AG09319 (cell line): ENCODE measurements at places on chromosomes 16 and 17.

DNA sequence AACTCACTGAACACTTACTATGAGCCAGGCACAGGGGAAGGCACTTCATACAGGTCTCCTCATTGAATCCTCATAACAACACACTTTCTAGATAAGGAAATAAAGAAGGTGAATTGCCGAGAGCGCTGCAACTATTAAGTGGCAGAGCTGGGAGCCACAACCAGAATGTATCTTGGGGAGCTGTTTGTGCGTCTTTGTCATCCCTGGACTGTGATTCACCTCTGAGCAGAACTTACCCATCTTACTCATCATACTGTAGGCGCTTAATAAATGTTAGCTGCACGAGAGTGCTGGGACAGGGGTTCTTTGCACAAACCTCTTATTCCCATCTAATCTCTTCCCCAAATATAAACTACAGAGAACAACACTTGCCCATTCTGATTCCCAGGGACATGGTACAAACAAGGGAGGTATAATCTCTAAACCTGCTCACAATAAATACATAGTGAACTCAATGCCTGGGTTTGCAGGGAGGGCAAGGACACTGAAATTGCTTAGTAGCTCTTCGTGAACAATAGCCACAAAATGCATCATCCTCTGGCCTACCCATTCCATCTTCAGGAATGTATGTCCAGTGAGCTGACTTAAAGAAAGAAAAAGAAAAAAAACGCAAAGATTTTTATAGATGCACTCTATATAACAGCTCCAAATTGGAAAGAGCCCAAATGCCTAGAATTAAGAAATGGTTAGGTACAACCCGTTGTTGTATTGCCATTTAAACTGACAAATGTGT, 43.0 kb downstream of the MYO18A start:
- no peak for DNase-seq

GRCh38 chr16:85279825-85280545, 167.7 kb upstream of the CIBAR2 start:
- no peak for DNase-seq

- no peak for DNase-seq
These were observed 37.5 kb downstream of the ARHGAP17 start for GRCh38 chr16:24977678-24978075.

DNA sequence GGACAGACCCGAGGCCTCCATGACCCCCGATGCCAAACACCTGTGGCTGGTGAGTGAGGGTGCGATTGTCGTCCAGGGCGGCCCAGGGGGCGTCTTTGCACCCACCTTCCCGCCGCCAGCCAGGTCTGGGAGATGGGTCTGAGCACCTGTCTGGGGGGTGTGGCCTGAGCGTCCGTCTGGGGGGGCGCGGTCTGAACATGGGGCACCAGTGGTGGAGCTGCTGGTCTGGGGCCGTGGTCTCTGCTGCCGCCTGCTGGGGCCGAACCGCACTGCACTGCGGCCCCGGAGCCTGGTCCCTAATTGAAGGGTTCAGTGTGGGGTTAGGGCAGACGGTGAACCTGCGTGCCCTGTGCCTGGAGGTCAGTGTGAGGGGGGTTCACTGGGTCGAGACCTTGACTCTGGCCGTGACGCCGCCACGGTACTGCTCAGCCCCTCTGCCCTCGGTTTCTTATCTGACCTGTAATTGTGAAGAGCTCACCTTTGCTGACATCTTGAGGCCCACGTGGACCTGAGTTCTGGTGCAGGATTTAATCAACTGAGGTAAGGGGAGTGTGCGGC, 12.6 kb upstream of the TCF25 start:
- DNase-seq, result no peak

DNA sequence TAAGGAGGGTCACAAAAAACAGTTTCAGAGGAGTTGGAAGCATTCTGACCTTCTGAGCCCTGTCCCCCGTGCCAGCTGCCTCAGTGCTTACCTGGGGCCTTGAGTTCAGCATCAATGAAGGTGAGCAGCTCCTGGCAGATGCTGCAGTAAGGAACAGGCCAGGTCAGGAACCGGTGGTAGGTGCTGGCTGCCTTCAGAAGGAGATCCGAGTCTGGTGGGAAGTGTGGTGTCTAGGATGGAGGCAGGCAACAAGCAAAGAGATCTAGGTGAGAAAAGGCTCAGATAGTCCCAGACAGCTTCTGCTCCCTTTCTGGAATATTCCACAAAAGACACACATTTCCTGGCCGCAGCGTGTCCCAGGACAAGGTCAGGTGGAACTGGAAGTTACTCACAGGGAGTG, 37.2 kb upstream of the PIK3R6 start:
- no peak for DNase-seq

DNA sequence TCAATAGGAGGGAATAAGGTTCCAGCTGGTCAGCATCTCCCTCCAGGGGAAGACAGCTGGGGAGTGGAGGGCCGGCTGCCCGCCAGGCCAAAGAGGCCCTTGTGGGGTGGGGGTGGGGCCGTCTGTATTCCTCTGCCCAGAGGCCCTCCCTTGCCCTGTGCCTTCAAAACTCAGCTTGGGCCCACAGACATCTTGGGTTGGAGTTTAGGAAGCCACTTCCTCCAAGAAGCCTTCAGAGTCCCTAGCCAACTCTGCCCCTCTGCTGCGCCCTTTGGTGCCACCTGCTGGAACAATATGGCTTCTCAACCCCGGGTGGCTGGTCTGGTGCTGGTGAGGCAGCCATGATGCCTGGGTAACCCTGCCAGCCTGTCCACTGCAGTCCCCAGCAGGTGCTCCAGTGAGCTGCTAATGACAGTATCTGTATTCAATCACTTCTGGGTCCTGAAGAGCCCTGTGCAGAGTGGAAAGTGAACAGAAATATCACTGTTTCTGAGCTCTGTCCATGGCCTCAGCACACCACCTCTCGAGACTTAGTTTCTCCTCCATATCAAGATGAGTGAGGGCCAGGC, 16.7 kb downstream of the HSD11B2 start:
- no peak for DNase-seq

DNA sequence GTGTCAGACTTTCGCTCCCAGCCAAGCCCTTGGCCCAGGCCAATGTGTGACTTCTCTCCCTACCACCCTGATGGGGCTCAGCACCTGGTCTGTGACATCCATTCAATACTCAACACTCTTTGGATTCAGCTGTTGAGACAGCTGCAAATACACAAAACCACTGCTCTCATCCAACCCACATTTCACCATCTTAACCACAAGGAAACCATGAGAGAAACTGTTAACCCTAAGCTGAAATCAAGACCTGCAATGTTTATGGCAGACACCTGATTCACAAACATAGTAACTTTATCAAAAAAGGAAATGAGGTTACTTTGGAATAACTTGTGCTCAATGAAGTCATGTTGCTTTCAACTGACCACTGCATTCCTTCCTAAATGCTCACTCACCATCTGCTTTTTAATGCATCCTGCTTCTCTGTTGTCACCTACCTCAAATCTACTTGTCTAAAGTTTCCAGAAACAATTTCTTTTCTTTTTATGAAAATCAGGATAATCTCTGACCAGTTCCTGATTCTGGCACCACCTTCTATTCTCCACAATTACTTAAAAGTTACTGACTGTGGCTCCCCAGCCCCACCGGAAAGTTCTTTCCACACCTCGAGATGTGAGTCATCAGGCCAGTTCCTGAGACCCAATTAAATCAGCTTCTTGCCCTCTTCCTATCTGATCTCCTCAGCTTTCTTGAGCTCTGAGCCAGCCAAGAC, 88.2 kb downstream of the NOG start:
- no peak for DNase-seq

DNA sequence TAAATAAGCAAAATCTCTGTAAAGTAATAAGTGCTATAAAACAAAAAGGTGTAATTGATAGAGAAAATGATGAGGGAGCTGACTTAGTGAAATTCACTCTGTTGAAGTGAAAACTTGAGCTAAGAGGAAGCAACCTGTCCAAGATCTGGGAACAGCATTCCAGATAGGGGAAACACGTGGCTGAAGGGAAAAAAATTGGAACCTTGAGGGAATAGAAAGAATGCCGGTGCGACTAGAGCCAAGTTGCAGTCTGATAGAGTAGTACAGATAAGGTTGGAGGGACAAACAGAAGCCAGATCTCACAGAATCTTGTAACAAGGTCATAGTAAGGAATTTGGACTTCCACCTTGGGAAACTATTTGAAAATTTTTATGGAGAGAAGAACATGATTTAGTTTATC, 623 bp upstream of the DDX52 start:
- no peak for DNase-seq

- DNase-seq, result no peak
These were observed 10.6 kb downstream of the MTMR4 start for GRCh38 chr17:58503866-58504265.

DNA sequence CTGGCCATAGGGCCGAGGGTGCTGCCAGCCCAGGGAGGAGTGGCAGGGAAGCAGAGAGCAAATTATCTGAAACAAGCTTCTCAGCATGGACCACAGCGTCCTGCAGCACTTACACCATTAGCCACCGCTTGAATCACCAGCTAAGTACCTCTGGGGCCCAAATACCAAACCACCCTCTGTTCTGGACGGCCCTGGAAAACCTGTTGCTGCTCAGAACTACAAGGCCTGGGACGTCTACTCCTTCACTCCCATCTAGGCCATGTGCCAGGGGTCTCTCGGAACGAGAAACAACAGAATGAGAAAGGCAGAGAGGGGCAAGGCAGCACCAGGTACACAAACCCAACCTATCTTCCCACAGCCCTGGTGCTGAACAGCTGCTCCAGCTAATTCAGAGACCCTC, 39.9 kb upstream of the GFOD2 start:
- DNase-seq, result no peak

GRCh38 chr17:82444941-82445521, 5.5 kb downstream of the CYBC1 start:
- DNase-seq, result no peak

DNA sequence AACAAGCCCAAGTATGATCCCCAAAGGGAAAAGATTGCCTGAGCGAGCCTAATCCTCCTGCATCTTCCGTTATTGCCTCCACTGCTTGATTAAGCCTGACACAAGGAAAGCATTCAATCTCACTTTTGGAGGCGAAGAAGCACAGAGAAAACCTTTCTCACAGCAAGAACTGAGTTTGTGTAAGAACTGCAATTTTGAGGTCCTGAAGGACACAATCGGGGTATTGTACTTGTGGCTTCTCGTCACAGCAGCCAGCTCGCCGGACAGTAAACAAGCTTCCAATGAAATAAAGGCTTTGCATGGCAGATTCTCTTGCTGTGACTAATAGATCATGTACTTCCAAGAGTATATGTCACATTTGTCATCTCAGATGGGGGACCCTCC, 18.7 kb upstream of the FOXF1 start:
- DNase-seq, result no peak

GRCh38 chr17:80114758-80115157, 13.4 kb downstream of the GAA start:
- DNase-seq, result no peak
